ENCODE measurements at places on chromosomes 3 and 15.

DNA sequence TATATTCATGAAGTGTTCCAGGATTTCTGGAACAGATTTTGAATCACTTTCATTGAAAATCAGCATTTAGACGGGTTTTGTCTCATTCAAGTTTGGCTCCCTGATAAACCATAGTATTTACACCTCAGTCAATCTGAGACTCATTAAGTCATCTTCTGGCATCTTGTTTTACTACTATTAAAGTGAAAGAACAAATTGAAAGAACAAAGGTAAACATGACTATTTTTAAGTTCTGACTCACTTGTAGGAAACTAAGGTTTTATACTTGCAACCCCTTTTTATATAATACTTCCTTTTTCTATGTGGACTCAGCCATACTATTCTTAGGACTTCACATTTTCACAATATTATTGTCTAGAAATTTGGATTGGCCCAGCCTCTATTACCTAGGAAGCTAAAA, 854.4 kb downstream of the SQOR start:
- DNase-seq: no peak

DNA sequence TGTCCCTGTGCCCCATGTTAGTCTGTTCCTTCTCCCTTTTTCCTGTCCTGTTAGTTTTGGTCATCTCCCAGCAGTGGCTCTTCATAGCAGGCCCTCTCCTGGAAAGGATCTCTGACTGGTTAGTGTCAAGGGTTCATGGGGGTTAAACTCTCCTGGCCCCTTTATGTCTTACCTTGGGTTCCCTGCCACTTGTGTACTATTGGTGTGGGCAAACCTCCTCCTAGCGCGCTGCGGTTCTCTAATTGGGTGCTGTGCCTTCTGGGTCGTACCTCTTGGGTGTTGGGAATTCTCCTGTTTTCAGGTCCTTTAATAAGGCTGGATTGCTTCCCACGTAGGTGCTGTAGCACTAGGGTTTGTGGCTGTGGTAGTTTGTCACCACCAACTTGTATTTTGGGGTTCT, 18.8 kb downstream of the GMPS start:
- no peak for DNase-seq

GRCh38 chr15:39161096-39161495, 419.8 kb upstream of the THBS1 start:
- DNase-seq: no peak

- no peak for DNase-seq
Observed at GRCh38 chr3:11467875-11468274, 175.8 kb downstream of the VGLL4 start.

- no peak for DNase-seq
Observed at GRCh38 chr3:56909349-56909748, 107.6 kb upstream of the ARHGEF3 start.

DNA sequence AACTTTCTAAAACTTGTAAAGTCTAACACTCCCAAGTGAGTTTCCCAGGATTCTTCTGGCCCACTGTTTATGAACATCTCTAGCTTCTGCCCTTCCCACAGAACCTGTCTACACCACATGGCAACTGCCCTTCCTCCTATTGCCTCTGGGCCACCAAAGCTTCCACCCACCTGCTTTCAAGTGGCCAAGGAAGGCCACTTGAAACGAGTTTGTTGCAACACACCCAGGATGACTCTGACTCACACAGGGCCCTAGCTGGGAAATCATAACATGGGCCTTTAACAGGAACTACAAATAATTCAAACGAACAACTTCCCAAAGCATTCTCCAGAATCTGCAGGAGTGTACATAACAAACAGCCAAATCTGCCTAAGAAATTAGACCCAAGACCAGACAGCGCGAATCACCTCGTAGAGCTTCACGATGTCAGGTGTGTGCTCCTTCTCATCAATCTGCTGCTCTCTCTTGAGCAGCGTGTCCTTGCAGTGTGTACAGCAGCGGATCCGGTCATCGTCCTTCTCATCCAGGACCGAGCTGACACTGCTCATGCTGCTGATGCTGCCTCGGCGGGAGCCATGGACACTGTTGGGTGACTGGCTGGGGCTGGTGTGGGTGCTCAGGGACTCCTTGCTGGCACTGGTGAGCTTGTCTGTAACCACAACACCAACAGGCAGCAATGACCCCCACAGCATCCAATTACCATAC, 16.8 kb downstream of the RBSN start:
- no peak for DNase-seq

DNA sequence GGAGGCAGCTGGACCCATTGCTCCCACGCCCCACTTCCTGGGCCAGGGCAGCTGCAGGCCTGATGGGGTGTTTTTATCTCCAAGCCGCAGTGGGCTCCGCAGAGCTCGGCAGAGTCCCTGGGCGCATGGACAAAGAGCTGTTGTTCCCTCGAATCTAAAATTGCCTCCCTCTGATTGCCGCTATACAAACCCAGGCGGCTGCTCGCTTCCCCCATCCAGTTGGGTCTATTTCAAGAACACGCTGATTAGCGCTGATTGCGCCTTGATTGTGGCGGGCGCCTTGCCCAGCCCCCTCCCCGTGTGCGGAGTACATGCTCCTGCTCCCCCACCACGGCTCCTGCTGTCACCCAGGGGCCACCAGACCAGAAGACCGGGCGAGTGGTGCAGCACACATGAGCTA, 43.4 kb upstream of the SLC6A1 start:
- DNase-seq: no peak

DNA sequence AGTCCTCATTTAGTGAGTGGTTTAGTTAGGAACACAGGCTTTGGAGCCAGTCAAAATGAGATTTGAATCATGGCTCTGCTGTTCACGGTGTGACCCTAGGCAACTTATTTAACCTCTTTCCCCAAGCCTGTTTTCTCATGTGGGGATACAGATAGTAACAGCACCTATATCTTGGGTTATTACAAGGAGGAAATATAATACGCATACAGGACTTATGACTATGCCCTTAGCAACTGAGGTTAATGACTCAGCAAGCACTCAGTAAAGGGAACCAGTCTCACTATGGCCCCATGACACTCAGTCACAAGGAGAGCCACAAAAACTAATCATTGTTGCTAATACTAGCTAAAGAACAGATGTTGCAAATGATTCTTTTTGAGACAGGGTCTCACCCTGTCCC, 45.9 kb downstream of the SUMF1 start:
- DNase-seq: no peak

Data from germinal center (tissue), 1 donor.